Cerebellar nuclear complex (tissue), 1 donor: ENCODE measurements at places on chromosomes 4 and X.

DNA sequence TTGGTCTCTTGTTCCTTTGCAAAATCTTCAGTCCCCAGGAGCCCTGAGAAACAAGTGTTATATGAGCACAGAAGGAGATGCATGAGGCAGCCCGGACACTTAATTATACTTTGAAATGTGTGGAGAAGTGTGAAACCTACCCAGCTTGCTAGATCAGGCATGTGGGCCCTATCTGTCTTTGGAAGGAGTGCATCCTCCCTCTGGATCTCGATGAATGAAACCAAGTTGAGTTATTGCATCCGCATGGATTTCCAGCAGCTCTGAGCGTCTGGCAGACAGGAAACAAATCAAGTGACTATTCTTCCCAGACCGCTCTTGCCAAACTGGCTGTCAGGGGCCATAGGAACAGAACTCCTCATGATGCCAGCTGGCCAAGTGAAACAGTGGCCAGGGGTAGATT, 19.6 kb upstream of the SOWAHD start:
- no peak for DNase-seq

GRCh38 chrX:119784747-119785446, 6.5 kb downstream of the RPL39 start:
- DNase-seq: no peak

GRCh38 chr4:73589887-73590801, 30.1 kb downstream of the RASSF6 start:
- no peak for DNase-seq

DNA sequence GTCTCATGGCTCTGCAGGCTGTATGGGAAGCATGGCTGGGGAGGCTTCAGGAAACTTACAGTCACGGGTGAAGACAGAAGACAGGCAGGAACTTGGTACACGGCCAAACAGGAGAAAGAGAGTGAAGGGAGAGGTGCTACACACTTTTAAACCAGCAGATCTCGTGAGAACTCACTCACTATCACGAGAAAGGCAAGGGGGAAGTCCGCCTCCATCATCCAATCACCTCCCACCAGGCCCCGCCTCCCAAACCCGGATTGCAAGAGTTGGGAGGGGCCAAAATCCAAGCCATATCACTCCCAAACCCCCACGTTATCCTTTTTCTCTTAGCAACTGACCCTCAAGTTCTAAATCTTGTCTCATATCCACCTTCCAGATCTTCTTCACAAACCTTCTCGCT, 1710.5 kb upstream of the TENM3 start:
- DNase-seq: no peak

DNA sequence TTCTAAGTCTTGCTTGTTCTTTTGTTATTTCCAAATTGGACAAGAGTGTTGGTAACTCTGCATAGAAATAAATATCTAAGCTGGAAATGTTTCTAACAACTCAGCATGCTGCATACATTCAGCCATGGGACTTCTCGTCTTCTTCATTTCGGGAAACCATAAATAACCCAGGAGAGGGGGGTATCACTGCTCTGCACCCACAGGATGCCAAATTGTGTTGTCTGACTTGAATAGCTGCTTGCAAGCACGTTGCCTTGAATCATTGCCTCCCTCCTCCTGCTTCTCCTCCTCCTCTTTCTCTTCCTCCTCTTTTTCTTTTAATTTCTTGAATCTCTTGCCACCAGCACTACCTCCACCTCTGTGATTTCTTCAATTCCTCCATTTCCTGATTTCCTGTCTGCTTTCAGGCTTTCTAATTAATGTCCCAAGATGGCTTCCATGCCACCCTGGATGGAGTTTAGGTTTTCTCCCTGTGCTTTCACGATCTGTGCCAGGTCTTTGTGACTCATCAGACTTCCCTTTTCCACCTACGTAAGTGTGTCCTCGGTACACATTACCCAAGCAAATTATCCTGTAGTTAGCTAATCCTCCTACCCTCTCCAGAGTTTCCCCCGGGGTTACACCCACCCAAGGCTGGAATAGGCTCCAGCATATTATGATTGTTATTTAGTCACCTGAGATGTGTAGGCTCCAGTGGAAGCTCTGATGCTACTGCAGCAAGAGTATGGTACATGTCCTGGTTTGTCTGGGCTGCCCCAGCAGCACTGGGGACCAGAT, 122.6 kb upstream of the VCX3B start:
- no peak for DNase-seq

DNA sequence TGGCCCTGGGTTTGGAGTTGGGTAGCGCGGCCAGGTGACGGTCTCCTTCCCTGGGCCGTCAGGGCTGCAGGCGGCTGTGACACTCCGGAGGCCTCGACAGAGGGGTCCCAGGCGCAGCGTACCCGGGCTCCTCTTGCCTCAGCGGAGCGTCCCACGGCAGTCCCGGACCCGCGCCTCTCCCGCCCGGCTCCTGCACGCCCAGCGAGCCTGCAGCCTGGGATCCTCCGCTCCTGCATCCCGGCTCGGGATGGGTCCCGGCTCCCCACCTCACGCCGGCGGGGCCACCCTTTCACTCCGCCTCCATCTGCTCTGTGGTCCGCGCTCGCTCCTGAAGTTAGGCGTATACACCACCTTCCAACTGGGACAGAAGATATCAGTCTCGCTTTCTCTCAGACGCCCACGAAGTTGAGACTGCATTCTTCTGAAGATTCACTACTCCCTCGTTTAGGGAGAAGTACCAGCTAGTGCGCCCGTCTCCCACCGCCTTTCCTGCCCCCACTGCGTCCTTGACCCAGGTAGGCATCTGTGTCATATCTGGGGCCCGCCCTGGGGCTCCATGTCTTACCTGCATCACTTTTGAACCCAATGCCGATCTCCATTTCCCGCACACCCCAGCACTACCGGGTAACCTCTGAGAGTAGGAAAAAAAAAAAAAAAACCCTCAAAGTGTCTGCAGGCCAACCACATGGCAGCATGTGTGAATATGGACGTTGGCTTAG, 32.3 kb upstream of the KDR start:
- DNase-seq: no peak

GRCh38 chr4:81982846-81983540, 390.8 kb downstream of the HNRNPD start:
- no peak for DNase-seq

GRCh38 chrX:128436397-128437103, 384.3 kb upstream of the ACTRT1 start:
- no peak for DNase-seq

DNA sequence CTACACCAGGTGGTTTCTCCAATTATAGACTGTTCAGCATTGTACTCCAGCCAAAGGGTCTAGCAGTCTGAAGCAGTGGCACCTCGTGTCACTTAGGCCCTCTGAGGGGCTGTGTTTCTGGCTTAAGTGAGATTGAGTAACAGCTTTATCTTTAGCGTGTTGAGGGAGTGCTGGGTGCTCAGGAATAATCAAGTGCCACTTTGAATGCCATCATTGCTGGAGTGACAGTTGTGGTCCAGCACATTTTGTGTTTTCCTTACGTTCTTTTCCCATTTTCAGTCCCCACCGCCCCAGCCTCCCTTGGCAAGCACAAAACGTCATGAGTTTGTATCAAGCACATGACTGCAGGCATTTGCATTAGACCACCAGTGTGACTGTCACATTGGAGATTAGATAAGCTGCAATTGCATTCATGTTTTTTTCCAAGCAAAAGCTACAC, 58.7 kb downstream of the FNIP2 start:
- no peak for DNase-seq

GRCh38 chrX:40864972-40865371, 129.6 kb upstream of the MED14 start:
- no peak for DNase-seq

DNA sequence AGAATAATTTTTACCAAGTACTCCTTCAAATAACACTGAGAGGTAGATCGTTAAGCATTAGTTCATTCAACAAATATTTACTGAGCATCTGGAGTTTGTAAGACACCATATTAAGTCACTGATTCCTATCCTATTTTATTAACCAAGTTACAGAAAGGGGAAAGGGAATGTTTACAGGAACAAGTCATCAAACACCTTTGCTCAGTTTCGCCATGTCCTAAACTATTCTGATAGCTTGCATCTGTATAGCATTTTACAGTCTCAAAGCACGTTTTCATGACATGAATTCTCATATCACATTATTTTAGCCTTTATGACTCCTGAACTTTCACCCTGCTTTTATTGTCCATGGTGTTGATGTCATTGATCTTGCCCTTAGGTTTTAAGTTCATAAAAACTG, 89.2 kb downstream of the AREG start:
- no peak for DNase-seq

- DNase-seq: no peak
Measured at GRCh38 chr4:103915224-103915869, 195.6 kb upstream of the TACR3 start.

DNA sequence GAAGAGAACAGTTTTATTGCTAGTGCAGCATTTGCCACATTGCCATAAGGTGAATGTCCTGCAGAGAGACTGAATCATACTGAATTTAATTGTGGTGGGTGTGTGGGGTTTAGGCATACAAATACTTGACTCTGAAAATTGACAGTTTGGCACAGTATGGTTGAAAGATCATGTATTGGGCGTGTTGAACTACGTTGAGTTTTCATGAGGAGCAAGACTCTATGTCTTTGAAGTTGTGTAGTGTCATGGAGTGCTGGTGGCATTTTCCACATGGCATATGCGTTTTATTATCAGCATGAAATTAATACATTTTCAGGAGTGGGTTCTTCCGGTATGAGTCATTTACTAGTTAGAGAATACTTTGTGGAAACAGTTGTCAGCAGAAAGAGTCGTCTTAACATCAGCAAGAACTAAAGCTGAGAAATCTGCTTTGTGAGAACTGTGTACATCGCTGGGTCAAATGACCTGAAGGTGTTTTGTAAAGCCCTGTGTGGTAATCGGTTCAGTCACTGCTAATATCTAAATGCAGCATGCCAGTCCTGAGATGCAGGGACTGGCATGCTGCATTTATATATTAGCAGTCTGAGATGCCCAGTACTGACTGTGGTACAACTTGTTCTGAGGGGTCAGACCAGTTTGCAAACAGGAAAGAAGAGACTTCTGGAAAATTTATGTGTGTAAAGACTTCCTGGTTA, 50.3 kb downstream of the ARHGAP10 start:
- no peak for DNase-seq

- no peak for DNase-seq
Measured at GRCh38 chrX:64205441-64205734, at the start of gene AMER1. TSS of gene AMER1 (minus strand) at chrX:64205708. CDS start at chrX:64193286, 12,422 bp downstream.

DNA sequence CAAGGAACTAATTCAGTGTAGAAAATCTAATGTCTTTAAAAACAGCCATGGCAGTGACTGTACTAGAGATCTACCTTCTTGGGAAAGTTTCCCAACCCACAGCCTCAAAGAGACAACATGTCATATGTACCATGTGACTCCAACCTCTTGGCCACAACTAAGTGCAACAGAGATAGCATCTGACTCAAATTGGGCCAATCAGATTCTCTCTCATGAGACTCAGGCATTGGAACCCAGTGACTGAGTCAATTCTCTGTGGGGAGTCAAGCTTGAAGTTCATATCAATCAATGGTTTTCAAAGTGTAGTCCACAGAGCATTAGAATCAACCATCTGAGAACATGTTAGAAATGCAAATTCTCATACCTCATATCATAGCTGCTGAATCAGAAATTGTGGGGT, 123.3 kb downstream of the MBNL3 start:
- no peak for DNase-seq

DNA sequence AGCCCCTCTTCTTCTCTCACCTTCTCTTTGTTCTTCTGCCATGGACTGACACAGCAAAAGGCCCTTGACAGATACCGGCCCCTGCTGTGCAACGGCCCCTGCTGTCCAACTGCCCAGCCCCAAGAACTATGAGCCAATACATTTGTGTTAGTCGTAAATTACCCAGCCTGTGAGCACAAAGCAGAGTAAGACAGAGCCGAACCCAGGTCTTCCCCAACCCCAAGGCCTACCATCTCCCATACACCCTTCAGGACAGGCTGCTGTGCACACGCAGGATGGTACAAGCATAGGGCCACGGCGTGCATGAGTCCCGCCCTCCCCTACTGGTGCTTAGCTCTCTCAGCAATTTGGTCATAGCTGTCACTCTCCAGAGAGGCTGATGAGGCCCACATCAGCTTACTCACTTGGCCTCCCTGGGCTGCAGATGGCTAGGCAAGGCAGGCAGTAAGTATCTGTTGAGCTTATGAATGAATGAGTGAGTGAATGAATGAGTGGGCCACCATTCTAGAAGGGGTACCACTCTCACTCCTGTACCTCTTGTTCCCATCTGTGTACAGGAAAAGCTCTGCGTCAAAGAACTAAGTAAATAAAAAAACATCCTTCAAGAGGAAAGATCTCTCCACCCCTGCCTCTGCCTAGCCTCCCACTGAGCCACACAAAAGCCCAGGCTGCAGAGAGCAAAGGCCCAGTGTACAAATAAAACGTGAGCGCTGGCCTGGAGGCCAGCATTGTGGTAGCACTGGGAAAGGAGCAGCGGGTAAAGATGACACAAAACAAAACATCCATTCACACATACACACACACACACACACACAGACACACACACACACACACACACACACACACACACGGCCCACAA, 13.9 kb downstream of the WDR1 start:
- DNase-seq: no peak

DNA sequence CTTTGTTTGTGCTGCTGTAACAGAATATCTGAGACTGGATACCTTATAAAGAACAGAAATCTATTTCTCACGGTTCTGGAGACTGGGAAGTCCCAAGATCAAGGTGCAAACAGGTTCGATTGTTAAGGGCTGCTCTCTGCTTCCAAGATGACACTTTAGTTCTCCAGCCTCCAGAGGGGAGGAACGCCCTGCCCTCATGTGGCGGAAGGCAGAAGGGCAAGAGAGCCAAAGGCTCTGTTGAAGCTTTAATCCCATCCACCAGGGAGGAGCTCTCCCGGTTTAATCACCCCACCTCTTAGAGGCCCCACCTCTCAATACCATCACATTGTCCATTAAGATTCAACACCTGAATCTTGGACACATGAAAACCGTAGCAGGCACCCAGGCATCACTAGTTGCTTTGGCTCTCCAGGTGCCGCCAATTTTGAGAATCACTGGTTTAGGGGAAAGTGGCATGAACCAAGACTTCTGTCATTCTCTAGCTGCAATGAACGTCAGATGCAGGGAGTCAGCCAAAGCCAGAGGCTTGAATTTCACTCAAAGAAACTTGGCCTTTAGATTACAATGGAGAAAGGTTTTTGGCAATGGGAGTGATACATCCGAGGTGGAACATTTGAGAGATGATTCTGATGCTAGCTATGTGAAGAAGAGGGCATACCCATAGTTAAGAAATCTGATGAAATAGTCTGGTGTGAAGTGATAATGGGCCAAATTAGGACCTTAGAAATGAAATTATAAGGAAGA, 15.7 kb downstream of the FHL1 start:
- no peak for DNase-seq

DNA sequence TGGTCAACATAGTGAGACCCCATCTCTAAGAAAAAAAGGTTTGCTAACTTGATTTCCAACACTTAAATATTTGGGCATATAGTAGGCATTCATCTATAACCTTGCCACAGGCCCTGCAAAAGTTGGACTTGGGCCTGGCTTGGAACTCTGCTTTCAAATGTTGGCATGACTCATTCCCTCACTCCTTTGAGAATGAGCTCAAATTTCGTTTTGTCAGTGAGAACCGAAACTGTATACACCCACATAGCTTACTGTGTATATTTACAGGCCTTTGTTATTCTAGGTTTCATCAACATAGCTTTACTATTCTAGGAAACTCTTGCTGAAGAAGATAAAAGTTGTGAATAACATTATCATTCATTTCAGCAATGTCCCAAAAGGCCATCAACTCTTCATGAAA, 88.7 kb upstream of the ELOVL6 start:
- no peak for DNase-seq

GRCh38 chr4:21307709-21308108, 607.5 kb downstream of the PACRGL start:
- no peak for DNase-seq

GRCh38 chr4:40264995-40265909, 68.4 kb downstream of the RHOH start:
- DNase-seq: no peak
